T-helper 22 cell (primary cell): ENCODE measurements at places on chromosomes 4 and X.

GRCh38 chr4:10278071-10278470 lies 161.5 kb upstream of the WDR1 start:
- no peak for DNase-seq

DNA sequence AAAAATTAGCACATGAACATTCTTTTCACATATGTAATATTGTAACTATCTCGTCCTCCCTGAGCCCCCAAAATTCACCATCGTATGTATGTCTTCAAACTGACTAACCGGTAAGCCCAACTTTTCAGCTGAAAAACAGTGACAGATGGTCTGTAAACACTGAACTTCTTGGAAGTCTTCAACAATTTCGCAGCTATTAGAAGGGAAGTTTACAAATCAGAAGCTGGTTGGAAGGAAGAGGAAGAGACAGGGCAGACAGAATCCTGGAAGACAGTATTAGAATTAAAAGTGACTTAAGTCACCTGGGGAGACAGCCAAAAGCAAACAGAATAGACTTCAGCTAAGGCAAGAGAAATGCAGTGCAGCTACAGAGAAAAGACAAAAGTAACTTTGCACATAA lies 858.4 kb downstream of the ADGRL3 start:
- no peak for DNase-seq

DNA sequence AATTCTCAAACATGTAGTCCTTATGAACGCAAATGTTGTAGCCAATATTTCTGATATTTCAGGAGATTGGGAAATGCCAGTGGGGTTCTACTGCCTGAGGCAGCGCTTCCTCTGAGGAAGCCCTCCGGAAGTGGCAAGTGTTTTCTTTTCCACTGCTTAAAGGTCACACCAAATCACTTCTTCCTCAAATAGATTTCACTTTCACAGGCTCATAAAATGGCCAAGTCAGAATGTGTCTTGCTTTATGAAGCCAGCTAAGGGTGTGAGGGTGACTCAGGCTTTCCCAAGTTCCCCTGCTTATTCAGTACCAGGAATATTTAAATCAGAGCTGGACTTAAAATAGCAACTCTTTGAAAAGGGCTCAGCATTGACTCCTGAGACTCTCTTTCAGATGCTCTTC lies 514.2 kb upstream of the DIPK2B start:
- no peak for DNase-seq

GRCh38 chr4:60799214-60799613 lies 400.9 kb upstream of the ADGRL3 start:
- DNase-seq: no peak

GRCh38 chr4:33954759-33955158 lies 2289.6 kb downstream of the ARAP2 start:
- no peak for DNase-seq

DNA sequence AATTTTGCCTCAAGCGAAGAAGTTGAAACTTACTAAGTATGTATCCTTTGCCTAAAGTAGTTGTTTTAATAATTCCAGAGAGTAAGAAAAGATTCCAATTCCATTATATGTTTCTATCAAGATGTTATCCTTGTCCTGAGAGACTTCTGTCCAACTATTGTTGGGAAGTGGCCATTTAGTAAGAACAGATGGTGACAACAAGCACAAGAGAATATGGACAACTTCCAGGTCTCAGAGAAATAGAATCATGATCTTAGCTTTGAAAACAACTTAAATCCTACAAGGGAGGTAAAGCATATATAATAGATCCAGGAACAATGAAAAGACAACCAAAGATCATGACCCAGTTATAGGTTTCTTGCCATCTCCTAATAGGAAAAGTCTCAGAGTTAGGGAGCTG lies 486.6 kb upstream of the PCDH10 start:
- DNase-seq: no peak
